ENCODE measurements at places on chromosomes 2 and 18. TPM values are rescaled to one million over a fixed set of nuclear protein-coding genes. Genes with fewer than 3 reads are reported as not detected.

FBLN7 gene
- total RNA-seq, result 4.0 TPM

CCDC121 gene
- 2.1 TPM for total RNA-seq

SLC23A3 gene
- total RNA-seq, result 2.5 TPM

TTN gene
- 0.12 TPM for total RNA-seq

NCOA1 gene
- 6.9 TPM for total RNA-seq

ADGRF3 gene
- total RNA-seq, result under 0.01 TPM

ARHGAP25 gene
- total RNA-seq, result 1.1 TPM

ABCB11 gene
- total RNA-seq, result not detected

CNGA3 gene
- under 0.01 TPM for total RNA-seq

RAB6D gene
- total RNA-seq, result not detected

RFX8 gene
- total RNA-seq, result 2.8 TPM

UGT1A1 gene
- not detected for total RNA-seq
